ENCODE measurements at places on chromosomes 6 and 20.
A peak's percentile ranks its signal among the peaks of the same experiment; 100 is the strongest.

GRCh38 chr6:51608932-51609331 is 478.5 kb downstream of the PKHD1 start:
- no peak for DNase-seq

DNA sequence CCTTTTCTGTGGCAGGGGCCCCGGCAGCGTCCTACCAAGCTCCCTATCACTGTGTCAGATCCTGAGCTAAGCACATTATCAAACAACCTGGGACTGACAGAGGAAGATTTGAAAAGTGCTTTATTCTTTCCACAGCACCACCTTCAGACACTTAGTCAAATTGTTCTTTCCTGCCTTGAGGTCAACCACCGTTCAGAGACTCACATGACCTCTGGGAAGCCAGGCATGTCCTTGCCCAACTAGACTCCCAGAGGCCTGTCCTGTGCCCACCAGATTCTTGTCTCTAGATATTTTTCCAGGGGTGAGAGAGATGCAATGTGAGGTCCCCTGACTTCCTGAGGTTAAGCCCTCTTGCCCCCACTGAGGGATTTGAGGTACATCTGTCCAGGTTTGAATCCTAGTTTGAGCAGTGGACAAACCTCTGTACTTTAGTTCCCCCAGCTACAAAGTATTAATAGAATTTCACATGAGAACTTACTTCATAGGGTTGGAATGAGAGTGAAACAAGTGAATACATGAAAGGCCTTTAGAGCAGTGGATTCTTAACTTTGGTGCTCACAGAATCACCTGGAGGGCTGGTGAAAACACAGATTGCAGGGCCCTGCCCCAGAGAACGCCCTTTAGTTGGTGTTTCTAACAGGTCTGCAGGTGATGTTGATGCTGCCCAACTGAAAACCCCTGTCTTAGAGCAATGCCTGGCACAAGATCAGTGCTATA is 179.8 kb downstream of the CLIC5 start:
- DNase-seq: no peak

GRCh38 chr20:11041396-11041795 is 367.6 kb upstream of the JAG1 start:
- no peak for DNase-seq

- no peak for DNase-seq
Observed at GRCh38 chr6:79586548-79586947, 44.6 kb upstream of the SH3BGRL2 start.

DNA sequence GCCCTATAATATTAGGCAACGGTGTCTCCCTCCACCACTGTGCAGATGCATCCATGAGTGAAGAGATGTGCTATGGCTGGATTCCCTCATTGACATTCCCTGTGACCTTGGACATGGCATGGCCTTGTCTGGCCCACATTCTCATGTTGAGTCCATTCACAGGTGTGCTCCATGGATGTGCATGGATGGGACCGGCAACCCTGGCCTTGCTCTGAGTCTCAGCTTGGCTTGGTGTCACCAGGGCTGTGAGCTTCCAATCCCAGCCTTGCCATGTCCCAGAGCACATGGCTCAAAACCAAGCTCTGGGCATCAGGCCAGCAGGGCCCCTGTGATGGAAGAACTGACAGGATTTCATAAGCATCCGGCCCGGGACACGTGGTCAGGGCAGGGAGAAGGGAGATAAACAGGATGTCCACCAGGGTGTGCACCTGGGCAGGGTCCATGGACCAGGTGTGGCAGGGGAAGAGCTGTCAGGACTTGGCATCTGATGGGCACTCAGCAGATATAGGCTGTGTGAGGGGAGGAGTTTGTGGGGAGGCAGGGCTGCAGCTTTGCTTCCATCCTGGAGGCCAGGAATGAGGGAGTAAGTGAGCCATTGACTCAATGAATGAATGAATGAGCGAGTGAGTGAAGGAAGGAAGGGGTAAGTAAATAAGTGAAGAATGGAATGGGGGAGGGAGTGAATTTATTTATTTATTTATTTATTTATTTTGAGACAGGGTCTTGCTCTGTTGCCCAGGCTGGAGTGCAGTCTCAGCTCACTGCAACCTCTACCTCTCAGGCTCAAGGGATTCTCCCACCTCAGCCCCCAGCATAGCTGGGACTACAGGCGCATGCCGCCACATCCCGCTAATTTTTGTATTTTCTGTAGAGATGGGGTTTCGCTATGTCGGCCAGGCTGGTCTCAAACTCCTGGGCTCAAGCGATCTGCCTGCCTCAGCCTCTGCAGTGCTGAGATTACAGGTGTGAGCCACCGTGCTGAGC is 15.7 kb downstream of the NRSN2 start:
- DNase-seq: peak; percentile 93

DNA sequence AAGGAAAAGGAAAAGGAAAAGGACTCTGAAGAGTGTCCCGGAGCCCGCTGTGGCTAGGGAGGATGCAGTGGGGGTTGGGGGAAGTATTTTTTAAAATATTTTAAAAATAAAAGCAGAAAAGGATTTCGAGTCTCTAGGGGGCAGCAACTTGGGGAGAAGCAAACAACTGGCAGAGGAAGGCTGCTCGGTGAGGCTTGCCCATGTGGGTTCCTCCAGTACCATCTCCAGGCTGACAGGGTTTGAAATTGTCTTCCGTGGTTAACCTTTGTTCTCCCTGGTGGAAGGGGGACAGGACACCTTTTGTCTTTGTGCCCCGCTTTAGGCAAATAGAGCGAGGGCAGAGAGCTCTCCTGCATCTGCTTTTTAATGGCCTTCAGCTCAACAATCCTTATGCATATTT is 60.4 kb upstream of the SNX9 start:
- DNase-seq: no peak

DNA sequence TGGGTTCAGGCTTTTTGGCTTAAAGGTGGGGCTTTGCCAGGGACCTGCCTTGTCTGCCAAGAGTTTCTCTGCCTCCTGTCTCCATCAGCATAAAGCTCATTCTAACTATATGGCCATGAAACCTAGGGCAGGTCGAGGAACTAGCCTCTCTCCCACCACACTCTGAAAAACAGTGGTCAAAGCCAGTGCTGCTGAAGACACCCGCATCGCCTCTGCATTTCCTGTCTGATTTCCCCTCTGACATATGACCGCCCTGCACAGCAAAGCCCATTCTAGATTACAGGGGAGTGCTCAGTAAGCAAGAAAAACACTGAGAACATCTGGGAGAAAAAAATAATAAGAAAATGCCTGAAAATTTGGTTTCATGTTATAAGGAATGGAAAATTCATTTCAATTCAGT is 573.6 kb downstream of the PRKN start:
- no peak for DNase-seq

GRCh38 chr20:50042370-50043313 is 59.9 kb downstream of the SNAI1 start:
- DNase-seq: no peak

GRCh38 chr6:163834226-163834970 is 419.9 kb downstream of the QKI start:
- DNase-seq: peak; percentile 76

GRCh38 chr6:56955171-56956155 is 556 bp downstream of the BEND6 start:
- peak; percentile 85 for DNase-seq

DNA sequence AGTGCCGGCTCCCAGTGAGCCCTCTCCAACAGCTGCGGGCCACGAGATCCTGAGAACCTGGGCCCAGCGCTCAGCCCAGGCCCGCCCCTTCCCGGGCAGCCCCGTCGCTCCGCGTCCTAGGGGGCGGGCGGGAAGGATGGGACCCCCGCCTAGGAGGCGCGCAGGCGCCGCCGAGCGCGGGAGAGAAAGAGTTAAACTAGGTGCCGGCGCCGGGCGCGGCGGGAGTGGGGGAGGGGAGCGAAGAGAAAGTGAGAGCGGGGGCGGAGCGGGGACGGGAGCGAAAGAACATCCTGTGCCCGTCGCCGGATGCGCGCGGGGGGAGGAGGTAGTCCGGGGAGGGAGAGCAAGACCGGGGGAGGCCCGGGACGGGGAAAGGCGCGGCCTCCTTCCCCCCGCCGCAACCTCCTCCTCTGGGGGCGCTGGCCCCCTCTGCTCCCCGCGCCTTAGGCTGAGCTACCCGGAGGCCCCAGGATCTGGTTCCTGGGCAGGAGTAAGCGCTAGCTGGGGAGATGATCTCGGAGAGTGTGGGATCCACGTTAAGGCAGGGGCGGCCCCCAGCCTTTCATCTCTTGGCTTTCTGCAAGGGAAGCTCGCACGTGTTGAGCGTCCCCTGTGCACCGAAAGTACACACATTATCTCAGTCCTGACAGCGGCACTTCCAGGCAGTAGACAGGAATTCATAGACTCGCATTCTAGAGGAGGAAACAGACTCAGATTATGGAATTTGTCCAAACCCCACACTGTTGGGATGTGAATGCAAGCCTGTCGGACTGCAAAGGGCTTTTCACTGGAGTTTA is 4.9 kb upstream of the ARMC12 start:
- peak; percentile 86 for DNase-seq

DNA sequence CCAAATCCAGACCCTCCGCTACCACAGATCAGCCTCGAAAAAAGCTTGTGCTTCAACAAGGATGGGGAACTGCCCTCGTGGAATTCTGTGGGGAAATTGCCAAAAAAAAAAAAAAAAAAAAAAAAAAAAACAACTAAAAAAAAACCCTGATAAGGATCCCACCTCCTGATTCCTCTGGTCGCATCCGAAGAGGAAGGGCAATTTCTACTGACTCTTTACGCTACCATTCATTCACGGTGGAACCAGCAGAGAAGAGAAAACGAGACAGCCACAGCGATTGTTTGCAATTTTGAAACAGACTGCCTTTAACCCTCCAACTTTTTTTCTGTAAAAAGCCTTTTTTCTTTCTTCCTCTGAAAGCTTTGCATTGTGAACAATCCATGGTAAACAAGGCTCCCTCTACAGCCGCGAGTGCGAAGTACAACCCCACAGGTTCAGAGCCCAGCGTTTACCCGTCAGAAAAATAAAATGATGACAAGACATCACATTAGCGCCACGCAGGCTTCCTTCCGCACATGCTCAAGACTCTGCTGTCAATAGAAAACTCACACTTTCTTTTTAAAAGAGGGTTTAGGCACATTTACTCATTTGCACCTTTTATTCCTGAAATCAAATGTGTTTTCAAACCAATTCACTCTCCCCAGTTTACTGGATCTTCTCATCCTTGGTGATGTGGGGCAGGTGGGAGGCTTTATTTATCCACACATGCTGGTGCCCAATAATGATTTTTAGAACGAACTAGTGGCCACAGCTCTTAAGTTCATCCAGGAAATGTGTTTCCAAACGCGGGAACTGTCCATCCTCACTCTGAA is 100.0 kb downstream of the NOL4L start:
- DNase-seq: peak; percentile 85

DNA sequence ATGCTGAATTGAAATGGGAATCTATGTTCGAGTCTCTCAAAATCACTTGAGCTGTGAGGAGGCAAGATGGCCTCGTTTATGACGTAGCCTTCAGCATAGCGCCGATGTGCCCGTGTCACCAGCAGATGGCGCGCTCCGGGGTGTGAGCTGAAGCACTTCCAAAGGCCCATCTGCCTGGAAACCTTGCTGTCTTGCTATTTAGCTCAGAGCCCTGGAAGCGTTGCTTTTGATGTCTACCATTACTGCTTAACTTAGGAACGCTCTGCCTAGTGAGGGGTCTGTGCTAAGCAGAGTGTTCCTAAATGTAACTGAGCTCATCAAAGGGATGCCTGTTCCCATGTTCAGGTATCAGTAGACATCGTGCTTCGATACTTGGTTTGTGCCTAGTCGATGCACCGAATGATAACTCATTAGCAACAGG is 67.7 kb downstream of the SYCP2L start:
- DNase-seq: peak; percentile 73

GRCh38 chr6:71502956-71503355 is 214.3 kb downstream of the OGFRL1 start:
- DNase-seq: no peak

DNA sequence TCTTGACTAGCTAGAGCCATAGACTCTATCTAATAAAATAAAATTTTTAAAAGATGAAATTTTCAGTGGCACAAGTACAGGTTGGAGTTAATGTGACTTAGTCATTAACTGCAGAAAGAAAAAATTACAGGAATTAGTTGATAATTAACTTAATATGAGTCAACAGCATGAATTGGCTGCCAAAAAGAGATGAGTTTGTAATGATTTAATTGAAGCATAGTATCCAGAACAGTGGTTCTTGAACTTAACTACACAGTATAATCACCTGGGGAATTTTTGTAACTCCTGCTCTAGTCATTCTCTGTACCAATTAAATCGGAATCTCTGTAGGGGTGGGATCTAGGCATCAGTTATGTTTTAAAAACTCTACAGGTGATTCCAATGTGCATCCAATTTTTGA is 46.3 kb upstream of the HMGN3 start:
- DNase-seq: no peak

- DNase-seq: no peak
Observed at GRCh38 chr6:130838951-130839350, 11.7 kb downstream of the SMLR1 start.

DNA sequence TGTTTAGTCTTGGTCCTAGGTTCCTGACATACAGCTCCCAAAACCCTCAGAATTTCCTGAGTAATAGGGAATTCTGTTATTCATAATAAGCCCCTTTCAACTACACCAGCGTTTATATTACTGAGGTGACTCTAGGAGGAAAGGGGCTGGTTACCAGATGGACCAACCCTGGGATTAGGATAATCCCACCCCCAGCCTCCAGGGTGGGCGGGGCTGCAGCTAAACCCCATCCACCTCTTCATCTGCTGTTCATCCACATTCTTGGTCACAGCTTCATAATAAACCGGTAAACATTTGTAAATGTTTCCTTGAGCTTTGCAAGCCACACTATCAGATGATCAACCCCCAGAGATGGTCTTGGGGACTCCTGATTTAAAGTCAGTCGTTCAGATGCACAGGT is 38.3 kb downstream of the NINL start:
- no peak for DNase-seq

DNA sequence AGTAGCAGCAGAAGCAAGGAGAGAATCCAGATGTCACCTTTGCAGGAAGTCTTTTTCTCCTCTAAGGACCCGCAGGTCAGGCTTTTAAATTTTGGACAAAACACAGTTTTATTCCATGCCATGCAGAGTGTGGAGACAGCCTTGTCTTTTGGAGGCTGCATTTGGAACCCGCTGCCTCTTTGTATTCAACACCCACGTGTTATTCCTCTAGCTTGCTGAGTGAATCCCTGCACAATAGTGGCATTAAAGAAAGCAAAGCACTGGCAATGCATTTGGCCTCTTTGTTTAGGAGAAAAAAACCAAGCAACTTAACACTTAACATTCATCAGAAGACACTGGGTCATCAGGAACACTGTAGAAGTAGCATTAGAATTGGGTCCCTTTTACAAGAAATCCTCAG is 43.5 kb downstream of the TFAP2B start:
- DNase-seq: no peak

All from posterior cingulate gyrus (tissue), 11 donors.